NCI-H2029 treated with DMSO at 0.1 percent for 48 hours (cell line): ENCODE measurements at places on chromosomes 16 and 17.

GRCh38 chr17:61159221-61159814, 240.3 kb upstream of the TBX2 start:
- DNase-seq = no peak

GRCh38 chr16:70644763-70645597, 1.4 kb upstream of the IL34 start:
- DNase-seq = no peak

- no peak for DNase-seq
These were observed 181.9 kb downstream of the UTP18 start for GRCh38 chr17:51442088-51442865.

DNA sequence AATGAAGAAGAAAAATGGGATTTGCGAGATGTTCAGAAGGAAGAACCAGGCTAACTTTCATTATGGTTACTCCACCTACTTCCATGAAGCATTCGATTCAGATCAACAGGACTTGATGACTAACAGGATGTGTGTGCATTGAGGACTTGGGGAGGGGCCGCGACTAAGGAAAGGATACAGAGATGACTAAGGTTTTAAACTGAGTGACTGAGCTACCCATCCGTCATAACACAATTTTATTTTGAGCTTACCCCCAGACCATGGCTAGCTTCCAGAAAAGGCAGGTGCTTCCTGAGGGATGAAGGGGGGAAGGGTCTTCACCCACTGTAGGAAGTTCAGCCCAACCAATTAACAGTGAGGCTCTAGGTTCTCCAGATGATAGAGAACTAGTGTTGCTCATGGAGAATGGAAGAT, 2.5 kb upstream of the CDYL2 start:
- no peak for DNase-seq

DNA sequence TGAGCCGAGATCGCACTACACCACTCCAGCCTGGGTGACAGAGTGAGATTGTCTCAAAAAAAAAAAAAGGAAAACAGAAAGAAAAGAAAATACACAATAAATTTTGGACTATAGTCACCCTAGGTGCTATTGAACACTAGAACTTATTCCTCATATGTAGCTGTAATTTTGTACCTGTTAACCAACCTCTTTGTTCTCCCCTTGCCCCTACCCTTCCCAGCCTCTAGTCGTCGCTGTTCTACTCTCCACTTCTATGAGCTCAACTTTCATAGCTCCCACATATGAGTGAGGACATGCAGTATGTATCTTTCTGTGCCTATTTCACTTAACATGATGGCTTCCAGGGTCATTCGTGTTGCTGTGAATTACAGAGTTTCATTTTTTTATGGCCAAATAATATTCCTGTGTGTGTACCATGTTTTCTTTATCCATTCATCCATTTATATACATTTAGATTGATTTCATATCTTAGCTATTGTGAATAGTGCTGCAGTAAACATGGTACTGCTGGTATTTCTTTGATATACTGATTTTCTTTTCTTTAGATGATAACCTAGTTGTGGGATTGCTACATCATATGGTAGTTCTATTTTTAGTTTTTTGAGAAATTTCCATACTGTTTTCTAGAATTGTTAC, 28.3 kb downstream of the VPS35L start:
- DNase-seq = peak; percentile 70

GRCh38 chr17:68498479-68499326, 13.5 kb upstream of the PRKAR1A start:
- DNase-seq = no peak

DNA sequence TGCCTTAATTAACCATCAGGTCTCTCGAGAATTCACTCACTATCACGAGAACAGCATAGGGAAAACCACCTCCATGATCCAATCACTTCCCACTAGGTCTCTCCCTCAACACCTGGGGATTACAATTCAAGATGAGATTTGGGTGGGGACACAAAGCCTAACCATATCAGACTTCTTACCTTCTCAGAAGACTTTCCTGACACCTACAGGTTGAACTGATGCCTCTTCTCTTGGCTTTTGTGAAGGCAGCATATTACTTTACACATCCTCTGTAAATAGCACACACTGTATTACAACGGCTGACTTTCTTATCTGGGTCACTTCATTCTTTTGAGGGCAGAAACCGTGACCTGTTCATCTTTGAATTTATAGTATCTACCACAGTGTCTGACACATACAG, 23.6 kb downstream of the BMERB1 start:
- no peak for DNase-seq

- DNase-seq = no peak
These were observed 38.2 kb downstream of the GPRC5B start for GRCh38 chr16:19846436-19846835.

DNA sequence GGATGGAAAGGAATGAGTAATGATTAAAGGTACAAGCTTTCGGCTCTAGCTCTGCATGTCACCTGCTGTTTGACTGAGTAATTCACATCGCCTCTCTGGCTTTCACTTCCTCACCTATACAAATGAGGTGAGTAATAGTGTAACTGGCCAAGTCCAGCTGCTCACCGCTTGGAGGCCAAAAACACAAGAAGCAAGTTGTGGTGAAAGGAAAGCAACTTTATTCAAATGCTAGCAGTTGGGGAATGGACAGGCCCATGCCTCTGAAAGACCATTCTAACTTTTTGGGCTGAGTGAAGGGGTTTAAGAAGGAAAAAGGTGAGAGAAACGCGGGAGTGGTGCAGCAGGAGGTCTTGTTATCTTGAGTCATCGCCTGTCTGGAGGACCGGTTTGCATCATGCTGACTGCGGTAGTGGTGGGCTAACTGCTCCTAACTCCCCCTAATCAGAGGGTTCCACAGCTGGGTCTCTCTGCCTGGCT, 45.7 kb upstream of the CSNK2A2 start:
- DNase-seq = no peak

DNA sequence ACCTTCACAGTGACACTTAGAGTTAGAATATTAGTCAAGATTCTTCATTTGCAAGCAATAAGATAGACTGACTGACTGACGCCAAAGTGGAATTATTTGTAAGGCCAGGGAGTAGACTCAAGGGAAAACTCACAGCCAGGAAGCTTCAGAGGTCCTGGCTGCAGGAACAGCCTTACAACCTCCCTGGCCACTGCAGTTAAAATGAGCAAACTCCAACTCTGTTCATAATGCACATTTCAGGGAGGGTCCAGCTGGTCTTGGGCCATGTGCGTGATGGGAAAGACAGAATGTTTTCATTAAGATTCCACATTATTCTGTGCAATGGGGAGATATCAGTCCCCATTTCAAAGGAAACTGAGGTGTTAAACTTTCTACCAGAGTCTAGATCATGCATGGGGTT, 9.9 kb downstream of the CAPNS2 start:
- DNase-seq = no peak

- DNase-seq = no peak
These were observed 35.4 kb upstream of the PABPN1L start for GRCh38 chr16:88901718-88902337.

DNA sequence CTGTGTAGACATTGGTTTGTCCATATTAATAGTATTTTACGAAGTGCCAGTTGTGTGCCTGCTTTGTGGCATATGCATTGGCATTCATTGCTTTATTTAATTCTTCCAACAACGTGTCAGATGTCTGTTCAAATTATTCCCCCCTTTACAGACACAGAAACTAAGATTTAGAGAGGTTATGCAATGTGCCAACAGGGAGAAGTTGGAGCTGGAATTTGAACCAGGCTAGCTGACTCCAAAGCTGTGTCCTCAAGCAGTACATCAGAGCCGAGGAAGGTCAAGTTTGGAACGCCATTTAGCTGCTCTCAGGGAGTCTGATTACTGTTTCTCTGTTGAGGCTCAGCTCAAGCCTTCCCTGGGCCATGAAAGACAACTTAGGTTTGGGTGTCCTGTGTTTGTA, 232.3 kb downstream of the WWOX start:
- no peak for DNase-seq
